ENCODE measurements at places on chromosomes 3 and 15.

- DNase-seq, result no peak
Observed at GRCh38 chr15:71549091-71549490, 261.3 kb upstream of the NR2E3 start.

DNA sequence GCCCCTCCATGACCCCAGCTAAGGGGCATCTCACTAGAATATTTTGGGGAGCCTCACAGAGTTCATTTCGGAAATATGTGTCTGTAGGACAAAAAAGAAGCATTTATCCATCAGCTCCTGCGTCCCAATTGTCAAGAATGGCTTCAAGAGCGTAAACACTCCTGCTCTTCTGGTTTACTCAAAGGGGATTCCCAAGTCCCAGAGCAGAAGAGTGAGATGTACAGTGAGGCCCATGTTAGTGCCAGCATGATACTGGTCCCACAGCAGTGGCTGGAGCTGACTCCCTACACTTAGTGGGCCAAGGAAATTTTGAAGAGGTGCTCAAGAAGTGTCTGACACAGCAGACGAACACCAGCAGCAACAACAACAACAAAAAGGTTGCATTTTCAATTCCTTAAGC, 34.9 kb upstream of the ARL8B start:
- DNase-seq, result no peak

- DNase-seq, result no peak
Observed at GRCh38 chr3:23193831-23194230, 9.3 kb upstream of the UBE2E2 start.

GRCh38 chr3:186216900-186217819, 108.3 kb upstream of the ETV5 start:
- no peak for DNase-seq

- no peak for DNase-seq
Observed at GRCh38 chr3:133884054-133884886, 11.4 kb downstream of the RAB6B start.

DNA sequence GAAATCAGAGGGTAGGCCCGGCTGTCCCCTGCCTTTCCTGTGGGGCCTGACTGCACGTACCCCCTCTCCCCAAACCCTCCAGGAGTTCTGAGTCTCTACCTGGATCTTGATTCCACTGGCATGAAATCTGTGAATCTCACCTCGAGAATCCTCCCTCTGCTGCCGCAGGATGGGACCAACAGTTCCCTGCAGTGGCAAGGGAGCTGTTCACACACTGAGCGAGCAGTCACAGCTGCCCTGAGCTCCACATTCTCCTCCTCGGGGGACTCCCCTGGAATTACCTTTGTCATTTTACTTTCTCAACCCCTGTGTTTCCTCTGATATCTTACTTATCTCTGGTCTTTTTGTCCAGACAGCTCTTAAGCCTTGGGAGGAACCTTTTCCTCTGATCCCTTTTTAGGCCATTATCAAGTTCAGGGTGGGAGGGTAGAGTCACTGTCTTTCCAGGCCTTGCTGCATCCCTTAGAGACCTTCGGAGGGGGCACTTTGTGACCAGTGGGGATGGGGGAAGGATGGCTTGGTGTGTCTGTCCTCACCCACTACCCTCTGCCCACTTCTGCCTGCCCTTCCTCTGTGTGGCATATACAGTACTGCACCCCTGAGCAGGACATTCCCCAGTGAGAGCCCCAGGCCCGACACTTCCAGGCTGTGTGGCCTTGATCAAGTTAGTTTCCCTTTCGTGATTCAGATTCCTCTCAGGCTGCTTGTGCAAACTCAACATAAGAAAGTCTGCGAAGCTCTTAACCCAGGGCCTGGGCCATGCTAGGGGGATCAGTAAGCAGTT, 42.0 kb downstream of the CACNA2D3 start:
- DNase-seq, result no peak

DNA sequence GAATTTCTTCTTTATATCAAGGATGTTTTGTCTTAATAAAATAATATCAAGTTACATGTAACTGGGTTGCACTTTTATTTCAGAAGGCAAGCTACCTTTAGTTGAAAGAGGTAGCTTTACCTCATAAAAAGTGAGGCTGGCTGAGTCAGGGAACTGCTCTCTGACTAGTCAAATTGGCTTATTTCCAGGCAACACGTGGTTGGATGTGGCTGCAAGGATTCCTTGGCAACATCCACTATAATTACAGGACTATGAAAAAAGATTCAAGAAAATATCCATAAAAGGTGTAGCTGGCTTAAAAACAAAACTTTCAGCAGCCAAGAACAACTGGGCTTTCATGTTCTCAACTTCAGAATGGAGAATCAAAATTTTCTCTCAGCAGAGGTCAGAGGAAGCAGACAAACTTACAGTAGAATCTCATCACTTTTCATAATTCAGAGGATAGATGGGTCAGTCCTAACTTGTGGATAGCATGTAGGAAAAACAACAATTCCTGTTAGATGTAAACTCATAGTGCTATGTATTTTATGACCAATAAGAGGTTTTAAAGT, 779.1 kb downstream of the MECOM start:
- no peak for DNase-seq

- DNase-seq, result no peak
Observed at GRCh38 chr3:124993466-124993865, 58.9 kb upstream of the MUC13 start.

DNA sequence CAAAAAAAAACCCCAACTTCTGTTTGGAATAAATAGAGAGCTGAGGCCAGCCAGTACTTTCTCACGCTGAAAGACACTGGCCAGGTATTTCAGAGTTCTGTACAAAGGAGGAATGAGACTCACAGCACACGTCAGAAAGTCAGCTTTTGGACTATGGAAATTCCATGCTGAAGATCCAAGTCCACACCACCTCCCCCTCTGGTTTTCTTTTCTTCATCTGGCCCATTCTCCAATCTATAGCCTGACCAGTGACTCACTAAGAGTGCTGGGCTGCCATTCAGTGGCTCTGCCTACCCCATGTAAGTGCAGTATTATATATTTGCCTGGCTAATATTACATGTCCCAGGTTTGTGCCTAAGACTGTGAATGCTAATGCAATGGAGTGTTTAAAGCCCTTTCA, 13.9 kb downstream of the BOC start:
- DNase-seq, result no peak

DNA sequence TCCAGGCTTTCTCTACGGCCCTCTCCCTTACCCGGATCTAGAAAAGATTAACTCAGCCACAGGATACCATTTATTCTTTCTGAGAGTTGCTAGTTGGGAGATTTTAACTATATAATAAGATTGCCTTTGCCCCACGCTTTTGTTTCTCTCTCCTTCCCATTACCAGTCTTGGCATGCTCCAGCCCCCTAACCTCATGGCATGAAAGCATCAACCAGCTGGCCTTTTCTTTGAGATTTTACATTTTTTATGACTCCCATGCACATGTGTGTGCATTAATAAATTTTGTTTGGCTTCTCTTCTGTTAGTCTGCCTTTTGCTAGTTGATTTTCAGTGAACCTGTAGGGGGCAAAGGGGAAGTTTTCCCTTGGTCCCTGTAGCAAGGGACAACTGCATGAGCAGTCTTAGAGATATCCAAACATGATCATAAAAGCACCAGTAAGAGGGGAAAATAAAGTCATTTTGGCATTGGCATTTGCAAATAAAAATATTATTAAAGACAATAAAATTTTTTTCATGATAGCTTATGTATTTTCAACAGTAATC, 73.6 kb downstream of the OXSM start:
- no peak for DNase-seq

Measured in stimulated activated CD4-positive, alpha-beta T cell treated with anti-CD3 and anti-CD28 coated beads, Interleukin-1b, Interleukin-23, amount 100 ng/mL, for 48 hours (primary cell).